H1 (cell line): ENCODE measurements at places on chromosomes 16 and 17. TPM values are rescaled to one million over a fixed set of nuclear protein-coding genes. Genes with fewer than 3 reads are reported as not detected.
A peak's percentile ranks its signal among the peaks of the same experiment; 100 is the strongest.

Gene NPIPB9
- total RNA-seq: 0.96 and 2.4 TPM in 2 replicates

Gene SLC9A5
- total RNA-seq: 7.9 and 8.5 TPM in 2 replicates

Gene PRSS8
- 86.1 and 87.7 TPM in 2 replicates for total RNA-seq

Gene CDRT15
- not detected in 2 replicates for total RNA-seq

Gene TNFRSF17
- total RNA-seq: not detected in 2 replicates

Gene CCR7
- total RNA-seq: 0.17 TPM in 1 of 2 replicates, not detected in the other

Gene TIGD7
- total RNA-seq: 7.0 and 8.9 TPM in 2 replicates

Gene KRT28
- not detected in 2 replicates for total RNA-seq

Gene PPP1R1B
- 9.4 and 10.7 TPM in 2 replicates for total RNA-seq

Gene CLEC18B
- 0.59 TPM in 1 of 2 replicates, not detected in the other for total RNA-seq

Gene ZNF750
- not detected in 2 replicates for total RNA-seq

- H3K27ac ChIP-seq: no peak overlapping the region
- H3K27me3 ChIP-seq: no peaks in the 10 kb centered on the region
- DNase-seq: no peak
- H3K36me3 ChIP-seq: no peaks in the 10 kb centered on the region
- H3K4me1 ChIP-seq: peaks cover 8% of the 10 kb centered on the region; the same call in 1 of the 2 replicates
Observed at GRCh38 chr17:43915559-43915958, 8.2 kb upstream of the MPP2 start.

GRCh38 chr16:28492511-28492910 is 637 bp upstream of the CLN3 start:
- H3K4me3 ChIP-seq: no peak overlapping the region; the same call in none of the 2 replicates
- H3K36me3 ChIP-seq: no peaks in the 10 kb centered on the region
- no peaks in the 10 kb centered on the region for H3K27me3 ChIP-seq
- peak overlapping the region; percentile 98; the same call in 1 of the 2 replicates for H3K27ac ChIP-seq
- no peak for DNase-seq

DNA sequence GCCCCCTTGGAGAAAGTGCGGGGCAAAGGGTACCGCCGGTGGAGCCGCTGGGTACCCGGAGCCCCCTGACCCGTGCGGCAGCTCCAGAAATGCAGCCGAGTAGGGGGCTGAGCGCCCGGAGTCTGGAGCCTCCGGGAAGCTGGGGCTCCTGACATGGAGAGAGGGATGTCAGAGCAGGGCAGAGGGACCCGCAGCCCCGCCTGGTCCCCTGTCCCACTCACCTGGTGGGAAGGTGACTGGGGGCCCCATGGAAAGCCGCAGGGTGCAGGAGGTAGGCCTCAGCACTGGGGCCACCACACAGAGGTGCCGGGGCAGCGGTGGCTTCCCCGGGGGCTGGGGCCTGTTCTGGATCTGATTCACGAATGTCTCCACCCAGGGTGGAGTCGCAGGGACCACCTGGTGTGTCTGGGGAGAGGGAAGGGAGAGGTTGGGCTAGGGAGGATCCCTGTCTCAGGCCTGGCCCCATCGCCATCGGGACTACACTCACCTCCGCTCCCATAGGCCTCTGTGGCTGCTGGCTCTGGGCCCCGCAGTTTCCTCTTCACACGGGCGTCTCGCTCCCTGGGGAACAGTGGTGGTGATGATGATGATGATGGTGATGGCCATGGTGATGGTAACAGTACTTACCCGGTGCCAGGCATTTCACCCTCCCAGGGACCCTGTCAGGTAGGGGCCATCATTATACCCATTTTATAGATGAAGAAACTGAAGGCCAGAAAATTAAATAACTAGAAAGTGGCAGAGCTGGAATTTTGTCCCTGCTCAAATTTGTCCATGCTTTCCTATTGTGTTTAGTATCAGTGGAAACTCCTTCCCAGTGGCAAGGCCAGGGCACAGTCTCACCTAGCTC is 5.2 kb downstream of the TBX6 start:
- no peak overlapping the region for H3K27ac ChIP-seq
- peaks cover 4% of the 10 kb centered on the region for H3K4me1 ChIP-seq
- no peak for DNase-seq
- no peaks in the 10 kb centered on the region for H3K27me3 ChIP-seq
- H3K4me3 ChIP-seq: no peak overlapping the region

DNA sequence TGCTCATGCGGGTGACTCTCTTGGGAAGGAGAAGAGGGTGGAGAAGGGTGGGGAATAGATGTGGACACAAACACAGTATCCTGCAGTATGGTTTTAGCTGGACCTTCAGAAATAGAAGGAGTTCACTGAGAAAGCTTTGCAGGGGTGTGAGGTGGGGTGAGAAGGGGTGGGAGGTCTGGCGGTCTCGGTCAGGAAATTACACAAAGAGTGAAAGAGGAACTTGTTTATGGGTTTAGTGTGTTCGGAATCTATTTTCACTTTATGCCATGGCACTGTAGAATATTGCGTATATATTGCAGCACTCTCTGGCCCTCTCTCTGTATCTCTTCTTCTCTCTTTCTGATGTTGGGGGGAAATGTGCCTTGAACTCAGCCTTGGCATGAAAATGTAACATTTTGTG is 148.2 kb upstream of the GOT2 start:
- H3K27me3 ChIP-seq: no peaks in the 10 kb centered on the region
- no peaks in the 10 kb centered on the region for H3K36me3 ChIP-seq
- H3K4me1 ChIP-seq: no peaks in the 10 kb centered on the region
- no peak overlapping the region for H3K27ac ChIP-seq
- no peak overlapping the region for H3K4me3 ChIP-seq
- no peak for DNase-seq

DNA sequence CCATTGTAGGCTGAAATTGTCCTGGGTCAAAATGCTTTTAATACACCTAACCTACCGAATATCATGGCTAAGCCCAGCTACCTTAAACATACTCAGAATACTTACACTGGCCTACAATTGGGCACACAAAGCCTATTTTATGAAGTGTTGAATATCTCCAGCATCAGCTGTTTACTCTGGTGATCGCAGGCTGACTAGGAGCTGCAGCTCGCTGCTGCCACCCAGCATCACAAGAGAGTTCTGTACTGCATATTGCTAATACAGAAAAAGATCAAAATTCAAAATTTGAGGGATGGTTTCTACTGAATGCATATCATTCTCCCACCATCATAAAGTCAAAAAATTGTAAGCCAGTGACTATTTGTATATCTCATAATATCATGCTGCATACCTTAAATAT is 55.3 kb downstream of the ULK2 start:
- no peaks in the 10 kb centered on the region for H3K27me3 ChIP-seq
- no peaks in the 10 kb centered on the region for H3K36me3 ChIP-seq
- H3K27ac ChIP-seq: no peak overlapping the region
- no peaks in the 10 kb centered on the region for H3K4me1 ChIP-seq

- no peak overlapping the region for H3K4me3 ChIP-seq
- H3K27ac ChIP-seq: no peak overlapping the region
- DNase-seq: no peak
- peaks cover 43% of the 10 kb centered on the region for H3K36me3 ChIP-seq
- H3K27me3 ChIP-seq: no peaks in the 10 kb centered on the region
Observed at GRCh38 chr17:82932518-82933310, 92.9 kb upstream of the ZNF750 start.

DNA sequence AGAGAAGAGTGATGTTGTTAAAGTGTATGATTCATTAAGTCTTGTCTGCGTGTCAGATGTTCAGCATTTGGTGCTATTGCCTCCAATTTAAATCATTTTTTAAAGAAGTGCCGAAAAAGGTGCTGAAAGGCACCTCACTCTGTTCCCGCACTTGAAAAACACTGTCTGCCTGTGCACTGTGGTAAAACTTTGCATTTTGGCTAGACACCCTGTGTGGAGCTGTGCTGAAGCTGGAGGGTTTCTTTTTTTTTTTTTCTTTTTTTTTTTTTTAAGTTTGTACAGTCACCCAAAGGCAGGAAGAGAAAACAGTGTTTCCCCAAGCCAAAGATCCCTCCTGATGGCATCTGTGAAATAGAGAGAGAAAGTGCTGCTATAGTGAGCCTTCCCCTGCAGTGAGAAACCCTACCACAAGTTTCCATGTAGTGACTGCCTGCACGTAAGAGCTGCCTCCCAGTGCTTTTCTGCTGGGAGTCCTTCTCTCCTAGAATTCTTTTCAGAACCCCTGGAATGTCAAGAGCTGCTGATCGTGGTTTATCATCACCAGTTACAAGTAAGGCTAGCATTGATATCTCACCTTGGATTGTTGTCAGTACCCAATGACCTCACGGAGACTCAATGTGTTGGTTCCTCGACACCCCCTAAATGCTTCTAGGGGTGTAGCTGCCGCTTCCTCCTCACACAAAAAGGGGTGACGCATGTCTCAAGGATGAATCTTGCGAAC is 116.0 kb upstream of the SOX9 start:
- no peak for DNase-seq
- H3K36me3 ChIP-seq: no peaks in the 10 kb centered on the region
- no peaks in the 10 kb centered on the region for H3K4me1 ChIP-seq
- no peak overlapping the region for H3K27ac ChIP-seq
- no peak overlapping the region for H3K4me3 ChIP-seq
- no peaks in the 10 kb centered on the region for H3K27me3 ChIP-seq

DNA sequence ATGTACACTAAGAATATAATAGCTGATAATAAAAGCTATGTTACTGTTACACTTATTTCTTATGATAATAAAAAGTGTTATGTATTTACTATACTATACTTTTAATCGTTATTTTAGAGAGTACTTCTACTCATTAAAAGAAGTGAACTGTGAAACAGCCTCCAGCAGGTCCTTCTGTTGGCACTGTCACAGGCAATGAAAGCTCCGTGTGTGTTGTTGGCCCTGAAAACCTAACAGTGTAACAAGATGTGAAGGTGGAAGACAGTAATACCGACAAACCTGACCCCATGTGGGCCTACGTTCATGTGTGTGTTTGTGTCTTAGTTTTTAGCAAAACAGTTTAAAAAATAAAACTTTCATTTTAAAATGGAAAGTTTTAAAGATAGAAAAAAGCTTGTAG is 91.8 kb downstream of the STH start:
- H3K27ac ChIP-seq: no peak overlapping the region
- no peaks in the 10 kb centered on the region for H3K27me3 ChIP-seq
- no peaks in the 10 kb centered on the region for H3K4me1 ChIP-seq
- DNase-seq: no peak

- no peaks in the 10 kb centered on the region for H3K4me1 ChIP-seq
- DNase-seq: no peak
- no peak overlapping the region for H3K4me3 ChIP-seq
- H3K36me3 ChIP-seq: peaks cover 43% of the 10 kb centered on the region
- no peak overlapping the region for H3K27ac ChIP-seq
Observed at GRCh38 chr16:84761448-84762368, 58.1 kb upstream of the CRISPLD2 start.

- peaks cover 4% of the 10 kb centered on the region for H3K4me1 ChIP-seq
- H3K27me3 ChIP-seq: no peaks in the 10 kb centered on the region
- peaks cover 3% of the 10 kb centered on the region; the same call in 1 of the 2 replicates for H3K36me3 ChIP-seq
- H3K4me3 ChIP-seq: no peak overlapping the region
- H3K27ac ChIP-seq: no peak overlapping the region
Observed at GRCh38 chr17:57102122-57102521, 17.1 kb downstream of the AKAP1 start.

DNA sequence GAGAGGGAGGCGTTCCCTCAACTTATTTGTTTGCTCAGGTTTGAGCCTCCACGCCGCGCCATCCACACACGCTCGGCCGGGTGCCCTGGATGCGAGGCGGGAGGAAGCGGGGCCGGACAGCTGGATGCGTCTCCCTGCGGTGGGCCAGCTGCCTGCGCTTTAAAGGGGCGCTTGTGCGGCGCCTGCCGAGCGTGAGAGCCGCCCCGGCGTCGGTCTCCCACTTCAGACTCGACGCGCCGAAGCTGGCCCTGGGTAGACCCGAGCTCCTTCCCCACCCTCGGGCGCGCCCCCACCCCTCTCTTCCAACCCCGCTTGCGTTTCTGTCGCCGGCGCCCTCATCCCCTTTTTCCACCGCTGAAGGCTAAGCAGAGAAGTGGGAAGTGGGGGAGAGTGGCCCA is 527 bp upstream of the CHAD start:
- no peak for DNase-seq
- peak overlapping the region; percentile 38; the same call in 1 of the 2 replicates for H3K4me3 ChIP-seq
- peaks cover 9% of the 10 kb centered on the region for H3K4me1 ChIP-seq
- H3K36me3 ChIP-seq: no peaks in the 10 kb centered on the region

DNA sequence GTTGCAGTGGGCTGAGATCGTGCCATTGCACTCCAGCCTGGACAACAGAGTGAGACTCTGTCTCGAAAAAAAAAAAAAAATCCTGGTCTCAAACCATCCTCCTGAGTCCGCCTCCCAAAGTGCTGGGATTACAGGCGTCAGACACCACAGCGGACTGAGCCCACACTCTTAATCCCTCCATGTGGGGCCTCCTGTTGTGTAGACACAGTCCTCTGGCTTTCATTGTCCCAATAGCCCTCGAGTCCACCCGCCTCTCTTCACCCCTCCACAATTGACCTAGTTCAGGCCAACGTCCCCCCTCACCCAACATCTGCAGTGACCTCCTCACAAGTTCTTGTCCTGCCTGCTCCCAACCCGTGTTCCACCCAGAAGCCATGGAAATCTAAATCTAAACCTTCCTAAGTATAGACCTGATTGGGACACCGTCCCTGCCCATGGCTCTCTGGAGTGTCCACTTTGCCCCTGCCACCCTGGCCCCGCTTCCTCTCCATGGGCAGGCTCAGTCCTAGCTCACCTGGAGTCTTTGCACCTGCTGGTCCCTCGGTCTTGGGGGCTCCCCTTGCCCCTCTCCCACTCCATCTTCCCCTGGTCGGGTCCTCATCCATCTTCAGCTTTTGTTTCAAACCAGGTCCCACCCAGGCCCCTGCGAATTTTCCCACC is 46.7 kb downstream of the HAPSTR1 start:
- H3K4me3 ChIP-seq: no peak overlapping the region
- DNase-seq: no peak
- no peak overlapping the region for H3K27ac ChIP-seq

DNA sequence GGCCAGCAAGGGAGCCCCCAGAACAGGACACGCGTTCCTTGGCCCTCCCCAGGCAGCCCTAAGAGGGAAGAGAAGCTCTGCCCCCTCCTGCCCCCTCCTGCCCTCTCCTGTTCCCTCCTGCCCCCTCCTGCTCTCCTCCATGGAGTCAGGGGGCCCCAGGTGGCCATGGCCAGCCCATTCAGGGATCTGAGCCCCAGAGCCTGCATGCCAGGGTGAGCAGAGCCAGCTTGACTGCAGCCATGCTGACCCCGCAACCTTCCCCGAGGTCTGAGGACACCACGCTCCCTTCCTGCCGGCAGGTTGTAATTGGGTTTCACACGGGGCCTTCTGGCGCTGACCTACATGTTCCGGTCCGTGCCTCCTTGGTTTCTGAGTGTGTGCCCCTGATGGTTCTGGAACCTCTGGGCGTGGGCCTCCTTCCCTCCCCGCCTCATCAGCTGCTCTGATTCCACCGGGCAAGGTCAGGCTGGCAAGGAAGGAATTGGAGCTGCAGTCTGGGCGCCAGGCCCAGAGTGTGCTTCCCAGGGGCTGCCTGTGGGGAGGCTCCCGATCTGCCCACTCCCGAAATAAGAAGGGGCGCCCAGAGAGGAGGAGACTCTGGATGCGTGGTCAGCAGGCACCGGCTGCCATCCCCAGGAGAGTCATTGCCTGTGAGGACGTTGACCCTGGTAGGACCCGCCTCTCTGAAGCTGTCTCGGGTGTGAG is 23.7 kb upstream of the NPTX1 start:
- no peaks in the 10 kb centered on the region for H3K4me1 ChIP-seq
- H3K27ac ChIP-seq: no peak overlapping the region
- DNase-seq: no peak
- no peaks in the 10 kb centered on the region for H3K27me3 ChIP-seq
- H3K4me3 ChIP-seq: no peak overlapping the region
